ENCODE measurements at places on chromosomes 1 and 21. TPM values are rescaled to one million over a fixed set of nuclear protein-coding genes. Genes with fewer than 3 reads are reported as not detected.

Gene INAVA
- total RNA-seq: 0.19 TPM

Gene SLC6A17
- total RNA-seq: not detected

Gene LPAR3
- 1.1 TPM for total RNA-seq

Gene UTS2
- total RNA-seq: 0.58 TPM

Gene NR5A2
- total RNA-seq: not detected

Gene MTHFR
- total RNA-seq: 16.2 TPM

Gene POLR3GL
- 16.9 TPM for total RNA-seq

Gene REN
- total RNA-seq: not detected

Gene PLA2G2A
- total RNA-seq: not detected

Gene CGN
- total RNA-seq: 2.7 TPM

Gene AMY1C
- not detected for total RNA-seq

Gene ANGPTL3
- total RNA-seq: not detected

Gene NT5C1A
- not detected for total RNA-seq

Gene ALX3
- total RNA-seq: not detected

Gene POU3F1
- 0.11 TPM for total RNA-seq

Gene LHX8
- not detected for total RNA-seq

Gene RGSL1
- not detected for total RNA-seq

Gene REG4
- total RNA-seq: 1.4 TPM

Gene SPRR2F
- not detected for total RNA-seq

Gene C1orf56
- total RNA-seq: 0.71 TPM

Gene ANP32E
- total RNA-seq: 166 TPM

Gene NTNG1
- not detected for total RNA-seq

Gene OLFML2B
- not detected for total RNA-seq

Gene HOOK1
- total RNA-seq: 10.3 TPM

Gene S100A14
- total RNA-seq: 0.71 TPM

Gene C1orf87
- not detected for total RNA-seq

Gene SRGAP2C
- total RNA-seq: 27.6 TPM

Gene RAB25
- 0.43 TPM for total RNA-seq

Gene SLC45A1
- total RNA-seq: 0.42 TPM

Gene TEKT2
- total RNA-seq: 0.26 TPM

Gene MOB3C
- 20.9 TPM for total RNA-seq
